ENCODE measurements at places on chromosomes 11 and 22.

DNA sequence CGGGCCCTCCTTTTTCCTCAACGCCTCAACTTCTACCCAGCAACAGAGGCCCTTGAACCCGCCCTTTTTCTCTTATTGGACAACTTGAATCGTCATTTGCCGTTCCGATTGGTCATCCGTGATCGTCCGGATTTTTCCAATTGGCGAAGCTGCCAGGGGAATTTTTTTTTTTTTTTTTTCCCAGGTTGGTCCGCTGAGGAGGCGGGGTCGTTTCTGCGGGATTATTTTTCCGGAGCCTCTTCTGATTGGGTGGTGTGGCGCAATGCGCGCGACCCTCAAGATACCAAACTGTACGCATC is 465 bp upstream of the TTC9C start:
- DNase-seq, result peak; percentile 81

GRCh38 chr22:48753752-48754517 is 1073.7 kb downstream of the BRD1 start:
- no peak for DNase-seq

GRCh38 chr11:93193731-93194130 is 4.1 kb downstream of the SLC36A4 start:
- DNase-seq, result no peak

GRCh38 chr11:131311776-131312514 is 58.5 kb upstream of the NTM start:
- DNase-seq, result no peak

DNA sequence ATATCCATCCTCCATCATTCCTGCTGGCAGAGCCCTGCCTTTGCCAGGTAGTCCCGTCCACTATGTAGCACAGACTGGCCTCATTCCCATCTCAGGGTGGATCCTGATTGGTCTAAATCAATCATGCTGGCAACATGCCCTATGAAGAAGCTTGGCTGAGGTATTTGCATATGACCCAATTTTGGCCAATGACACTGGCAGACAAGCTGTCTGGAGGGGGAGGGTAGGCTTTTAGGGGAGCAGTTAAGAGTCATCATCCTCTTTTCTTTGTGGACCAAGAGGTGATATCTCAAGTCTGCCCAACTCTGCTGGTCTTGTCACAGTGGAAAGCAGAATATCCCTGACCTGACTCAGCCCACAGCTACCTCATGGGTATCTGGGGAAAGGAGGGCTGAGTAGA is 5.1 kb downstream of the CCDC89 start:
- no peak for DNase-seq

GRCh38 chr11:10452211-10452767 is 2.8 kb upstream of the AMPD3 start:
- no peak for DNase-seq

GRCh38 chr11:128135451-128135850 is 451.9 kb downstream of the ETS1 start:
- DNase-seq, result no peak

- no peak for DNase-seq
Measured at GRCh38 chr22:46052801-46053562, 76.0 kb upstream of the WNT7B start.

DNA sequence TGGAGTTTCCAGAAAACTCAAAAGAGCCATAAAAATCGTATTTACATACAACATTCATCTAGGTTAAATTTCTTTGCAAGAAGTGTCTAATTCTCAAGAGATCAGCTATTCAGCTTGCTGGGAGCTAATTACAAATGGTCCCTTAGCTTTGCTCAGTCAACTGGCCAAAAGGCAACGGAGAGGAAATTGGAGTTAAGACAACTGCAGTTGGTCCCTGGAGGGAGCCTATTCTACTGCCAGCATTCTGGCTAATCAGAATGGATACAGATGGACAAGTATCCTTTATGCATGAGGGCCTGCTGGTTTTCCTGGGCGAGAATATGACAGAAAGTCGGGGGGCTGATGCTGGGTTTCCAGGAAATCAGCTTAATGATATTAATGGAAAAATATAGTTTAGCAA is 45.5 kb downstream of the KCNJ1 start:
- no peak for DNase-seq
